CD4-positive, alpha-beta T cell treated with Interleukin-6 at 100 ng/mL for 8 hours (primary cell): ENCODE measurements at places on chromosomes 16 and 17.

GRCh38 chr17:4163951-4164350 is 21.0 kb downstream of the CYB5D2 start:
- no peak for DNase-seq

DNA sequence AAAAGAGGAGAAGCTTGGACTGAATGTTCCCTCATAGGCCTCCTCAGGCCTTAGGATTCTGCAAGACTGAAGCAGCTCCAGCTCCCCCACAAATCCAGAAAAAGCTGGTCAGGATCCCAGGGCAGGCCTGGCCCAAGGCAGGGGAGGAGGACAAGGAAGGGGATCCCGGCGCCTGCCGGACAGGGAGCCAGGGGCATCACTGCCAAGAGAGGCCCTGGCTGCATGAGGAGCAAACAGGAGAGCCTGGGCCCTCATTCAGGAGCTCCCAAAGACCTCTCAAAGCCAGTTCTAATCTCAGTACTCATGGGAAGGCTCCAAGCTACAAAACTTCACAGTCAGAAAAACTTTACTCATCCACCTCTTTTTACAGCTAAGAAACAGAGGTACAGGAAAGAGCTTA is 67.3 kb downstream of the ZNF423 start:
- DNase-seq: no peak

DNA sequence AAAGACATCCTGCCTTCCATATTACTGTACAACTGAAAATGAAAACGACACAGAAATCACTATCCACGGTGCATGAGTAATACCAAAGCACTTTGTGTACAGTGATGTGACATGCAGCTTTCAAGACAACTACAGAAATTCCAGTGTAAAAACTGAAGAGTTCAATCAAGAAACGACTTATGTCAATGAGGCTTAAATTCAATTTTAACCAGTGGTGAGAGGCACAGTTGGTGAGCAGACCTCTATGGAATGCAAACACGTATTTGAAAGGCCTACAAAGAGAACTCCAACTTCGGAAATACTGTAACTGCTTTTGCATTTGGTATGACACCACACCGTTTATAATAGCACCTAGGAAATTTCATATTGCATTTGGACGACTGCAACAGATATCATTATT is 87.6 kb downstream of the USP31 start:
- no peak for DNase-seq

- DNase-seq: no peak
Observed at GRCh38 chr17:78450696-78451345, 72.4 kb downstream of the PGS1 start.

DNA sequence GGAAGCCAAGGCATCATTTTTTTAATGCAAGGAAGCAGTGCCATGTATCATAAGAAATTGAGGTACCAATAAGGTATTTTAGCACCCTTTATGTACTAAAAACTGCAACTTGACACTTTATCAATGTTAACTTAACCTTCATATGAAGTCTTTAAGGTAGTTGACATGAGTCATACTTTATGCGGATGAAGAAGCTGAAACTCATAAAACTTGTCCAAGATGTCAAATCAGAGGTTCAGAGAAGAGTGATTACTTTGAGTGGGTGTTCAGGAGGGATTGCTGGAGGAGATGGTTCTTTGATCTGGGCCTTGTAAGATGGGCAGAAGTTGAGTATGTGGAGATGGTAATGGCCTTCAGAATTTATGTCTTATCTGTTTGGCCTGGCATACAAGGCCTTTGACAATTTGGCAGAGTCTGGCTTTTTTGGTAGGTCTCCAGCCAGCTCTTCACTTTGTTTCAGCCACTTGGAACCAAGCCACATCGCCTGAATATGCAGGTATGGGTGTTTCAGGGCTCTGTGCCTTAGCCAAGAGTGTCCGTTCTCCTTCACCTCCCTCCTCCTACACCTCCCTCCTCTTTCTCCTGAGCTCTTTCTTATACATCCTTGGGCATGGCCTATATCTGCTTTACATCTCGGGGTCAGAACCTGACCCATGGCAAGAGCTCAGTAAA is 23.7 kb downstream of the YPEL2 start:
- no peak for DNase-seq
